Muscle of leg (tissue), 16 donors: ENCODE measurements at places on chromosomes 5 and 9. TPM values are rescaled to one million over a fixed set of nuclear protein-coding genes. Genes with fewer than 3 reads are reported as not detected.

DNA sequence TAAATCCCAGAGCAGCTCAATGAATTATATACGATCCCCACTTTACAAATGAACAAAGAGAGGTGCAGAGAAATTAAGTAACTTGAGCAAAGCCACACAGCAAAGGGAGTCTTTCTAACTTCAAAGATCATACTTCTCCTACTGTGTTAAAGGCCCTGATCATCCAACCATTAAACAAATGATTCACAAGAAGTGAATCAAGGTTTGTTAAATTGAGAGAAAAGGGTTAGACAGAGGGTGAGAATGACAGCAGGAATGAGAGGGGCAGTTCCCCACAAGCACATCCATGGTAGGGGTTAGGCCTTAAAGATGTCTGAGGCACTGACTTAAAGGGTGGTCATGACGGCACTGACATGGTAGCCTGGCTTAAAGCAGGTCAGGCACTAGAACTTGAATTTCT lies 10.7 kb downstream of the IDNK start:
- no peak for DNase-seq

KCTD16 gene
- 0.13 TPM for total RNA-seq

DNA sequence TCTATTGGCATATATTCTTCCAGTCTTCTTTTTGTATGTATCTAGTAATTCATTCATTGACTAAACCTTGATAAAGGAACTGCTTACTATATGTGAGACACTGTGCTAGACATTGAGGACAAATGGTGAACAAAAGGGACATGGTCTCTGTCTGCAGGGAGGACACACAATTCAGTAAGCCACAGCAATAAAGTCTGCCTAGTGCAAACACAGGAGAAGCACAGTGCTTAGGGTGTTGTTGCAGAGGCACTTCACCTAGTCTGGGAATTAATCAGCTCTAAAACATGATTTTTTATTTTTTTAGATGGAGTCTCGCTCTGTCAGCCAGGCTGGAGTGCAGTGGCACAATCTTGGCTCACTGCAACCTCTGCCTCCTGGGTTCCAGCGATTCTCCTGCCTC lies 6.4 kb upstream of the CCL28 start:
- no peak for DNase-seq

DNA sequence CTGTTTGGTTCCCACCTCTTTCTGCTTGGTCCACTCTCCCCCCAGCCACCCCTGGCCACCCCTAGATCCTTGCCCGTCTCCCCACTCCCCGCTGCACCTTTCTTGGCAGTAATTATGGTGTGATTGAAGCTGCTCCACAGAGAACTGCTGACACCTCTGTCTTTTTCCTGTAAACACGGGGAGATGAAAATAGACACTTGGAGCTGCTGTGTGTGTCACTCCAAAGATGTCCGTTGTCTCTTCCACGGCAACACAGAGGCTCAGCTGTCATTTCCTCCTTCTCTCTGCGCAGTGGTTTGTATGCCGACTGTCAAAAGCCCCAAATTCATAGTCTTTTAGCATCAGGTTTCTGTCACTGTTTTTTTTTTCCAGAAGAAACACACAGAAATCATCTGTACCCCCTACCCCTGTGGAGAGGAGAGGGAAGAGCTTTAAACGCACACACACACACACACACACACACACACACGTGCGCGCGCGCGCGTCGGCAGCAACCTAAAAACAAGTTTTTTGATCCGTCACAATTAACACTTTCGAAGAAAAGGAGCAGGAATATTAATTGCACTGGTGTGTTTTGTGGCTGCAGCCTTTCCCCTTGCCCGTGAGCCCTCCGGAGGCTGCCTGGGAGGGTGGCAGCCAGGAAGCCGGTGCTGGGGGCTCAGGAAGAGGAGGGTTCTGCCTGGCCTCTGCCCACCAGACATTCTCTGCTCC lies 39.8 kb downstream of the ASS1 start:
- no peak for DNase-seq

DNA sequence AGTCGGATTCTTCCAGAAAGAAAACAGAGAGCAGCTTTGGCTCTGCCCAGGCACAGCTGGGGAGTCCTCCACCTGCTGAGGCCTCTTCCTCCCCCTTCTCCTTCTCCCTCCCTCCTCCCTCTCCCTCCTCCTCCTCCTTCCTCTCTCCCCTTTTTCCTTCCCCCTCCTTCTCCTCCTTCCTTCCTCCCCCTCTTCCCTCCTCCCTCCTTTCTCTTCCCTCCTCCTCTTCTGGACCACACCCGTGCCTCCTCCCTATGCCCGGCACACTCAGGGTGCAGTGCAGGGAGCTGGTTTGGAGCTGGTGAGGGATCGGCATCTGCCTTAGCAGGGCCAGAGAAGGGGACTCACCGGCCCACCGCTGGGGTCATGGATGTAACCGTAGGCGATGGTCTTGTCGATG lies 30.2 kb downstream of the DBH start:
- DNase-seq: no peak
